Esophagus squamous epithelium (tissue), 5 donors: ENCODE measurements at places on chromosomes 7 and 10.

GRCh38 chr7:110835849-110836248 lies 255.1 kb upstream of the LRRN3 start:
- no peak for DNase-seq

DNA sequence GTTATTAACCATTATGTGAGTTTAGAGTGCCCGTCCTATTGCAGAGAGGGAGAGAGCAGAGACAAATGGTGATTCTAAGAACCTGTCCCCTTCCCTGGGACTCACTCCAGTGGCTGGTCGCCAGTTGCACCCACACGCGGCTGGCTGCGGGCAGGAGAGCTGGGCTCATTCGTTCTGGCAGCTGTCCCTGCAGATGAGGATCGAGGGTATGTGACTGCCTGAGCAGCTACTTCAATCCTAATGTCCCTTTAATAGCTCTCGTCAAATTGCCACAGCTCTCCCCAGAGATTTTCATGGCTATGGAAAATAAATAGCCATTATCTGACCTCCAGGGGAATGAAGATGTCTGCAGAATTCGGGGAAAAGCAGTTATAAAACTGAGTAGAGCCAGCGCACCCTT lies 41.6 kb downstream of the RBM28 start:
- DNase-seq, result no peak

DNA sequence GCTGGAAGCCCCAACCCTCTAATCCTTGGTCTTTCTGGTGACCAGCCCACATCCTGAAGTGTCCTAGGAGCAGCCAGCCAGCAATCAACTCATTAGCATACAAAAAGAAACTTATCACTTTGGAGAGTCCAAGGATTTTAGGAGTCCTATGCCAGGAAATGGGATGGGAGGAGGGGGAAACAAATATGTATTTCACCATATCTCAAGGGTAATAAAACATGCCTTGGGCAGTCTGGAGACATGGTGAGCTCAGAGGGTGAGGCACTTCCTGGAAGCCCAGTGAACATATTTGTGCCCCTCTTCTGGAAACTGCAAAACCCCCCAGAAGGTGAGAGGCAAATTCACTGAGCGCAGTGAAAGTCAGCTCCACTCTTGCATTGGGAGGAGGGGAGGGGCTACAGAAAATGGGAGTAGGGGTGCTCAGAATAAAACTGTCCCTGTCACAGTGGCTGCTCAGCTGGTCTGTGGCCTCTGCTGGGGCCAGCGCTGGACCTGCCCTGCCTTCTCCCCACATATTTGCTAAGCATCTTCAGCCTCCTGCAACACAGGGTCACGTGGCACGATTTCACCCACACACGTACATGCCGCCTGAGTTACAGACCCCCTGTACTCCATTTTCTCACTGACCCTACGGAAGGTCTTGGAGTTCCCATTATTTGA lies 17.7 kb upstream of the ZMIZ1 start:
- DNase-seq, result no peak

GRCh38 chr10:133325440-133326222 lies 11.1 kb downstream of the CALY start:
- no peak for DNase-seq

GRCh38 chr10:118944959-118945633 lies 84.4 kb upstream of the NANOS1 start:
- DNase-seq, result no peak

DNA sequence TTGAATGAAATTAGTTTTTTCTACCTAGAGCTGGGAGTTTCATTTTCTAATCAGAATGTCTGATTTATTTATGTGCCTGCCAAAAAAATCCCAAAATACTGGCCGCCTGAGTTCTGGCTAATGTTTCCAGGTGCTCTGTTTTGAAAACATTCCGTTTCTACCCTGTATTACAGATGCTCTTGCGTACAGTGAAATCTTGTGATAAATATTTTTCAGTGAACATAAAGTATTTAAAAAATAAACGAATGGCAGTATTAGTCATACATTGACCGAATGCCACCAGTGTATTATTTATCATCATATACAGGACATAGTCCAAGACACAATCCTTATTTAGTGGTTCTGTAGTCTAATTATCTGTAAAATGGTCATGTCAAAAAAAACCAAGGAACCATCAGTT lies 102.8 kb downstream of the KAT6B start:
- DNase-seq, result no peak

GRCh38 chr7:85160223-85160622 lies 26.6 kb downstream of the SEMA3D start:
- DNase-seq, result no peak
